Stimulated activated CD4-positive, alpha-beta T cell treated with anti-CD3 and anti-CD28 coated beads, Interleukin-1b, Interleukin-23, amount 100 ng/mL, for 4 hours (primary cell): ENCODE measurements at places on chromosomes 5 and 9.
A peak's percentile ranks its signal among the peaks of the same experiment; 100 is the strongest.

DNA sequence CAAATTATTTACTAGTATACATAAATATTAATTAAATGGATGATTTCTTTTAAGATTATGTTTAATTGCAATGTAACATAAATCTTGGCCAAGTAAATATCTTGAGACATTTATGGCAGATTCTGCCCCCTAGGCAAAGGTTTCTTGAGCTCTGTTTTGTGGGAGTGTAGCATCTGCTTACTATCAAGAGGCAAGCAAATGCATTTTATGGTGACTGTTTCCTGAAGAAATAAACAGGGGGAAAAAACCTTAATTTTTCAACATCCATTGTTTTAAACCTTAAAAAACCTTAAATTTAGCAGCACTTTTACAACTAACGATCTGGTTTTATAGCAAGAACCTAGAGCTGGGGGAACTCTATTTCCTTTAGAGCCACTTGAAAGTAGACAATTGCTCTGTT lies 25.7 kb upstream of the FREM1 start:
- DNase-seq, result no peak

GRCh38 chr5:150625164-150625535 lies 15.3 kb upstream of the SYNPO start:
- DNase-seq, result no peak

GRCh38 chr5:126948453-126948852 lies 81.9 kb downstream of the MARCHF3 start:
- no peak for DNase-seq

DNA sequence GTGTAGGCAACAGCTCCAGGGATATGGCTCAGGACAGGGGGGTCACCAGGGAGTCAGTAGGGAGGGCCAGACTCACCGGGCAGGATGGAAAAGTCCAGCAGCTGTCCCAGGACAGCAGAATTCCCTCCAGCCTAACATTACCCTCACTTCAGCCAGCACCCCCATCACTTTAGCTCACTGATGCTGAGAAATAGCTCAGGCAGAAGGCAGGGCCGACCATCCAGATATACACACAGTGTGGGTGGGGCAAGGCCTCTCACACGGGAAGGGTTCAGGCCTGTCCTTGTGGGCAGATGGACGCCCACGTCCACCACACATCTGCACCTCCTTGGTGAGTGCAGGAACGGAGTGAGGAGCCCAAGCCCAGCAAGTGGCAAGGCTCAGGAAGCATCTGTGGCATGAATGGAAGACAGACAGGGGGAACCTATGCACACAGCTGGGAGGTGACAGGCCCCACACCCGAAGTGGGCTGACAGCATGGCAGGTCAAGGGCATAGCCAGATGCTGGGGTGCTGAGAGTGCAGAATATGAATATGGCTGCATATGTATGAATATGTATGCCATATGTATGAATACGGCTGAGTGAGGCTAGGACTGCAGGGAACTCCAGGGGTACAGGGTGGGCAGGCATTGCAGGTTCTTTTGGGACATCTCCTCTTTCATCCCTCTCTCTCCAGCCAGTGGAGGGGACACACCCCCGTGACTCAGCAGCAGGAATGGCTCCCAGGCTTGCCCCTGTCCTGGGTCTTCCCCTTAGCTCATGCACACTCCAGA lies 17.0 kb downstream of the BICD2 start:
- no peak for DNase-seq

GRCh38 chr5:173474881-173475287 lies 141.6 kb downstream of the BOD1 start:
- DNase-seq, result no peak

- DNase-seq, result no peak
Measured at GRCh38 chr5:83471405-83472212, at the start of gene VCAN. Gene VCAN, plus strand, starts transcription at chr5:83471744. Its CDS starts 11,775 bp downstream, at chr5:83483519.

DNA sequence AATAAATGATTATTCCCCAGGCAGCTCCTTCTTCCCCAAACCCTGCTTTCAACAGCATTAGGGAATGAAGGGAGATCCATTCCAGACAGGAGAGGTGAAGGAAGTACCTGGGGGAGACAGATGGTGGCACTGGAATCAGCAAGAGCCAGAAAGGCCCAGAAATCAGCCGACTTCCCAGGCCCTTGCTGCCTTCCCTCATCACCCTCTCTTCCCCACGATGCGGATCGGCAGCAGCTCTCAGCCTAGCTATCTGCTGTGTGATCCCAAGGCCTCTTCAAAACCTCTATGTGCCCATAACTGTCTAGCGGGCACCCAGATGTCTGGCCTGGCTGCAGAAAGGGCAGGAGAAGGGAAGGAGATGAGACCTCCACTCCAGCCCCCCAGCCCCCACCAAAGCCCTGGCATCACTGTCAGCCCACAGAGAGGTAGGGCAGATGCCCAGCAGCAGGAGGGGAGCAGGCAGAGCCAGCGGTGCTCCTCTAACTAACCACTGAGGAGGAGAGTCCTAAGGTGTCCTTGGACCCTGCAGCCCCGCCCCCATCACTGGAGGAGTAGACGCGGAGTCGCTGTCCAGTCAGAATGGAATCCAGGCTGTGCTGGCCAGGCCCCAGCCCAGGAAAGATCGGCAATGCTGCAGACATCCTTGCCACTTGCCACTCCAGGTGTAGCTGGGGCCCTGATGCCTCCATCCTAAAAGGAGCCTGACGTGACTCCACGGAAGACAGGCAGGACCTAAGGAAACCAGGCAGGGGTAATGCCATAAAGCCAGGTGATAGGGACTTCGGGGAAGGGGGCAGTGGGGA lies 12.7 kb downstream of the CNTFR start:
- DNase-seq, result no peak

DNA sequence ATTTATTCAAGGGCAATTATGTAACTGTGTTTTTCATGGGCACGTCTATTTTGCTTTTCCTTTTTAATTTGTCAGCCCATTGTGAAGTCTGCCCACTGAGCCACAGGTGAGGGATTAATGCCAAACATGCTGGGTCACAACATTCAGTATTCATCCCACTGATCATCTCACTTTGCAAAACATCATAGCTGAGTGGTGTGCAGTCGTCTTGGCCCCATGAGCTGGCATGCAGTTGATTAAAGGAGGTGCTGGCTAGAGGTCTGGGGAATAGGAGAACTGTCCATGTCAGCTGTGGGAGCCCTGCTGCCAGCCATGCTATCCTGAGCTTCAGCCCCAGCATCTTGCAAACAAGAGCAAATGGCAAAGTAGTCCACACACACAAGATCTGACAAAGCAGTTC lies 11.7 kb upstream of the ESM1 start:
- DNase-seq, result no peak

GRCh38 chr9:110620726-110621125 lies 41.2 kb upstream of the SVEP1 start:
- DNase-seq, result no peak

GRCh38 chr9:120256146-120256545 lies 323.8 kb downstream of the CDK5RAP2 start:
- DNase-seq, result no peak

DNA sequence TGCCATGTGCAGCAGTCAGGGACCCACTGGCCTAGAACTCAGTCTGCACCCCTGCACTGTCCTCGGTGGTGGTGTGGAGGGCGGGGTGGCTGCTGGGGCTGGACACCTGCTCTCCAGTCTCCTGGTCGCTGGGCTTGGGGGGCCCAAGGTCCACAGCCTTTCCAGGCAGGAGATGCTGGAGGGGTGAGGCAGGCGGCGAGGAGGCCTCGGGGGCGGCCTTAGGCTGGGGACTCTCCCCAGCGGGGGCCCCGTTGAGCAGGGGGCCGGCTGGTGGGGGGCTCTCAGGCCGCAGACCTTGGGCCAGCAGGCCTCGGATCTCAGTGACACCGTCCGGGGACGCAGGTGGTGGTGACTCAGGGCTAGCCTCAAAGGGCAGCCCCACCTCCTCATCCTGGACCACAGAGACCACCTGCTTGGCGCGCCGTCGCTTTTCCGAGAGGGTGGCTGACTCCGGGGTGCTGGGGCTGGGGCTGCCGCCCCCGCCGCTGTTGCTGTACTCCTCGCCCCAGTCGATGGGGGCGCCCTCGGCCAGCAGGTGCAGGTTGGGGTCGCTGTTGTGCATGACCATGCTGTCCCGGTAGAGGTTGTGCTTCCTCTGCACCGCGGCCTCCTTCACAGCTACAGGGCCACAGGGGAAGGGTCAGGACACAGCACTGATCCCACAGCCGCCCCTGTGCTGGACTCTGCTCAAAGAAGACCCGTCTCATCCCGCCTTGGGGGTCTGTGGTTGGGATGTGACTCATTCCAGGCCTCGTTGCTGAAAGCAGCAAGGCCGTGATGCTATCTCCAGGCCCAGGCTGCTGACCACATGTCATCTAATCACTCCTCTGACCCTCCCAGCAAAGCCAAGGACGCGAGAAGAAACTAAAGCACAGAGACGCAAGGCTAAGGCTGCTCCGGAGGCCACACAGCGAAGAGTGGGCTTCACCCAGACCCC lies 55.8 kb downstream of the LRSAM1 start:
- no peak for DNase-seq

- DNase-seq, result peak; percentile 17
Measured at GRCh38 chr9:135989722-135990467, 28.7 kb upstream of the UBAC1 start.

DNA sequence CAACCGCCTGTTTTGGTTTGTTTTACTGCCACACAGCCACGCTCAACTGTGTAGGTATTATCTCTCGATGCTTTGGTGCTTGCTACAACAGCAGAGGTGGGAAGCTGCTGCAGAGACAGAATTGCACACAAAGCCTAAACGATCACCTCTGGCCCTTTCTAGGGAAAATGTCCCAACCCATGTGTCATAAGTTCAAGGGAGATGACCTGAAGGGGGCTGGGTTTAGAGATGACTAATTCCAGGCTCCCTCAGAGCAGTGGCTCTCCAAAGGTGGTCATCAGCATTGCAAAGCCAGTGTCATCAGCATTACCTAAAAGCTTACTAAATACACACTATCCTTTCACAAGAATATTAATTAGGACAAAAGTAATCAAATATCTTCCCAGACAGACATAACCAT lies 10.9 kb downstream of the ZNF622 start:
- DNase-seq, result no peak

DNA sequence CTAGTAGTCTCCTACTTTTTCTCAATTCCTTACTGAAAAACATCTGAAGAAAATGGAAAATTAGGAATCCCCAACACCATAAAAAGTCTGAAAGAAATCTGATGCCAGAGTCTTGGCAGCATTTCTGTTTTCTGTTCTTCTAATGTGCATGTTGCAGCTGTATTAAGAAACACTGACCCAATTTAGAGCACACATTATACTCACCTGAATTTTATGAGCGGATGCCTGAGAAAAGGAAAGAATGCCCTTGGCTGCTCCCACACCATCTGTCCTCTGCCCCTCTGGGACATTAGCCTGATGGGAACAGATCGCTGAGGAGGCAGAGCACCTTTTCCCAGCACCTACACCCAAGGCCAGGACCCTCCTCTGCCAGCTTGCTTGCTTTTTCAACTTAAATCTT lies 14.1 kb upstream of the ANP32B start:
- DNase-seq, result no peak

- DNase-seq, result no peak
Measured at GRCh38 chr5:132056610-132057497, 3.6 kb upstream of the IL3 start.

- no peak for DNase-seq
Measured at GRCh38 chr9:129761293-129761900, 8.6 kb upstream of the PTGES start.

- no peak for DNase-seq
Measured at GRCh38 chr5:36575361-36575781, 31.0 kb upstream of the SLC1A3 start.

- DNase-seq, result no peak
Measured at GRCh38 chr5:128258372-128258771, 174.8 kb downstream of the SLC12A2 start.

DNA sequence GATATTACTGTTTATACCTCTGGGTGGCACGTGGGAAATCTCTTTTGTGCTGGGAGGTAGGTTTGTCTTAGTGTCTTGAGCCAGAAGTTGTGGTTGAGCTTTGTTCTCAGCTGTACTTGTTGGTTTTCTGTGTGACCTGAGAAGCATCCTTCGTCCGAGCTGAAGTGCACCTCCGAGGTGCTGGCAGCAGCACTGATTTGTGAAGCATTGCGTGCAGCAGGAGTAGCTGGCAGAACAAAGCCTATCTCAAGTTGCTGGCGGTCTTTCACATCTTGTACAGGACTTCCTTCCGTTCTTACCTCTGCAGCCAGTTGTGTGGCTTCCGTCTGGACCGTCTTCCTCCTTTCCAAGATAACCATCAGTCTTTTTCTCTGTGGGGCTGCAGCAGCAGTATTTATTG lies 4.3 kb downstream of the PRRC2B start:
- no peak for DNase-seq

GRCh38 chr9:136206602-136207275 lies 1.8 kb upstream of the LHX3 start:
- no peak for DNase-seq

- no peak for DNase-seq
Measured at GRCh38 chr5:74120585-74120984, 494.6 kb downstream of the ARHGEF28 start.
